Omental fat pad (tissue), 4 donors: ENCODE measurements at places on chromosomes 3 and 15. TPM values are rescaled to one million over a fixed set of nuclear protein-coding genes. Genes with fewer than 3 reads are reported as not detected.

- DNase-seq: no peak
Observed at GRCh38 chr3:58434511-58434910, 879 bp upstream of the PDHB start.

DNA sequence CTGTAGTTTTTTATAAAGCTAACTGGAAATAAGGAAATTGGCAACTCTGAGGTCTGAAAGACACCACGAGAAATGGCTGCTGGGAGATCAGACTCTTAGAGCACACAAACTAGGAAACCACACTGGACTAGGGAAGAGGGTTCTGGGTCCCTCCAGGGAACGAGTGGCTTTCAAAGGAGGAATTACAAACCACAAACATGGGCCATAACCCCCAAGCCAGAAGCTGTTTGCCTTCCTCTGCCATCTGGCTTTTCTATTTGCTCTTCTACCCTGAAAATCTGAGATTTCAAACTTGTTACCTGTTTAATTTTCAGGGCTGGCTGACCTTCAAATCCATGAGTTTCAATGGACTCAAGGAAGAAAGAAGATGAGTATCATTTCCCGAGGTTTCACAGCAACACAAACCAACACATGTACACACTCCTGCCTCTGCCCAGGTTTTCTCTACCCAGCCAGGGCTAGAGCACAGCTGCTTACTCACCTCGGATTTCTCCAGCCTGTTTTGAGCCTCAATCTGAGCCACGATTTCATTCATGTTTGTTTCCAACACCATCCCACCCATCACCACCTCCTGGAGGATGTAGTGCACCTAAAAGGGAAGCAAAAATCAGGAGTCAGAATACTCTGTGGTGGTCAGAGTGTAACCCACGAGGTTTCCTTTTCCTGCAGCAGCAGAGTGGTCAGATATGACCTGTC lies 22.6 kb upstream of the ANPEP start:
- DNase-seq: no peak

DNA sequence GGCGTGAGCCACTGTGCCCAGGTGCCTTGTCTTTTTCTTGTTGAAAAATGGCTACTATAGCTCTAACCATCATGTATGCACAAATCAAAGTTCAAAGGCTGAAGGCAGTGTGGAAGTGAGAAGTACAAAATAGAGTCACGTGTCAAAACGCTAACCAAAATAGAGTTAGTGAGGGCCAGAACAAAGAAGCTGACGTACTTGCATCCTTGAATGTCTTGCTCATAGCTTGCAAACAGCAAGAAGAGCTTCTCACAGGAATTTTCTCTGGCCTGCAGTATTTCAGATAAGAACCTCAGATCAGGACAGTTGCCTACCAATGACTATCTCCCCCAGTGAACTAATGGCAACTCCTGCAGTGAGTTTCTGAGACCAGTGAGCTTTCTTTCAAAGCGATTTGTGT lies 713.5 kb downstream of the GRM7 start:
- DNase-seq: no peak

ZNF385D gene
- 4.7 TPM for total RNA-seq

PPP1R14D gene
- total RNA-seq: not detected

DNA sequence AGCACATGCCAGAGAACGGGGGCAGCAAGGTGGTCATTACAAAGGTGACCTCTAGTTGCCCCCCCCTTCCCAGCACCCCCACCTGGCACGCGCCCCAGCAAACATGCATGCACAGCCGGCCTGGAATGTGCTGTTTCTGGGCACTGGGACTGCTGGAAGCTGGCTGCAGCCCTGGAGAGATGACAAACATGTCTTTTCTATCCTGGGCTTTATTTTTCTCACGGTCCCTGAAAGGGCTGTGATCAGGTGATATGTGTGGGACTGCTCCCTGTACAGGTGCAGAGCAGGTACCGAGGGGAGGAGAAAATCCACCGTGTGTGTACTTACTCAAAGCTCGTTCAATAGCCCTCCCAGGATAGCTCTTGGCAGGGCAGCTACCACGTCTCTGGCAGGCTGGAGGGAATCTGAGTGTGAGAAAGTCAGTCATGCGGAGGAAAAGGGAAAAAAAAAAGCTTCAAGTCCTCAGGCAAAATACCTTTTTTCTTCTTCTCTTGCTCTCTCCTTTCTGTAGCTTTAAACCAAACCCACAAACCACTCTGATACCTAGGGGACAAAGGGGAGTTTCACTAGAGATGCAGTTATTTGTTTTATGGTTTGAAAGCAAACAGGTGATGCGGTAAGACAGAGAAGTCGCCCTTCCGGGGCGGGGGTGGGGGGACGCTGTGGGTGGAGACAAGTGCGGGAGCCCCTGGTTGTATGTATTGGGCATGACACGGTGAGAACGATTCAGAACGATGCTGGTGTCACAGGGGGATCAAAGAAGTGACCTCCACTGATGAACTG lies 5.0 kb upstream of the HES1 start:
- no peak for DNase-seq

GRCh38 chr15:67076147-67076843 lies 10.9 kb downstream of the SMAD3 start:
- no peak for DNase-seq

DNA sequence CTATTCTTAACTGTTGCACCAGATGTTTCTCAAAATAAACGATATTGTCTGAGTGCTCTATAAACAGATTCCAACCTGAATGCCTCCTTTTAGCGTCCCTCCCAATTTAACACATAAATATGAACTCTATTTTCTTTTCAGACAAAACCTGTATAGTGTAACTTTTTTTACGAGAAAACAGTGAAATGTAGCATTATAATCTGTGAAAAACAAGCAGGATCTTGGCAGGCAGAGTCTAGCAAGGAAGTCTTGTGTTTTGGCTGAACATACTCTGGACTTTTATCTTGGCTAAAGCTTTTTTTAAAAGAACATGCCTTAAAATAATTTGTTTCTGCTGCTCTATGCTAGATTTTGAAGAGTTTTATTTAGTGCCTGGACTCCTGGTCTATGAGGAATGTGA lies 150.5 kb downstream of the ROBO2 start:
- DNase-seq: no peak

GRCh38 chr3:185728630-185729336 lies 96.1 kb downstream of the IGF2BP2 start:
- DNase-seq: no peak

DNAH12 gene
- 0.72 TPM for total RNA-seq

GRCh38 chr15:23913081-23913480 lies 226.0 kb upstream of the NDN start:
- no peak for DNase-seq

CPLX3 gene
- not detected for total RNA-seq

GRCh38 chr15:66787489-66787871 lies 85.4 kb downstream of the SMAD6 start:
- DNase-seq: no peak

FES gene
- 57.0 TPM for total RNA-seq

FOXB1 gene
- total RNA-seq: not detected

DNA sequence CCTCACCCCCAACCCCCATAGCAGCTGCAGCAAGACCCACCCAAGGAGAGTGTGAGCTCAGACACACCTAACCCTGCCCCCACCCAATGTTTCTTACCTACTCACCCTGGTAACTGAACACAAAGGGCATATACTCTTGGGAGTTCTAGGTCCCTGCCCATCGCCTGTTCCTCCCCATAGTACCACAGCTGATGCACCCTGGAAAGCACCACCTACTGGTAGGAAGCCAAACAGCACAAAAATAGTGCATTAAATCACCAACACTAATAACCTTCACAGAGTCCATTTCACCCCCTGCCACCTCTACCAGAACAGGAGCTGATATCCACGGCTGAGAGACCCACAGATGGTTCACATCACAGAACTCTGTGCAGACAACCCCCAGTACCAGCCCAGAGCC lies 245.2 kb downstream of the EFHB start:
- DNase-seq: no peak
